ENCODE measurements at places on chromosomes 6 and 20.

DNA sequence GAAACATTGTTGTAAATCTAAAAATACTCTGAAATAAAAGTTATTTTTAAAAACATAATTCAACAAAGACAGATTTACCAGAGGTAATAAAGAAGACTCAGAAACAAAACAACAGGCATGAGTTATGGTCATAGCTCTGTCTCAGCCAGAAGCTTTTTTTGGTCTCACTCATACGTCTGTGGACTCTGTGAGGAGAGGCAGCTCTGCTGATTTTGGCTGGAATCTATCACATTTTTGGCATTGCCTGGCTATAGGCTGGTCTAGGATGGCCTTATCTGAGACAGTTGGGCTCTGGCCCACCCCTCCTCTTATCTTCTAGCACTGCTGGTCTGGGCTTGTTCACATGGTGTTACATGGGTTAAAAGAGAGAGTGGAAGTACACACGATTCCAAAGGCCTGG, 514.0 kb upstream of the BTBD3 start:
- no peak for DNase-seq

- DNase-seq: no peak
These were observed 350.5 kb downstream of the CDC5L start for GRCh38 chr6:44737829-44738528.

- DNase-seq: no peak
These were observed 6.9 kb upstream of the POM121L2 start for GRCh38 chr6:27318973-27319372.

- no peak for DNase-seq
These were observed 42.7 kb downstream of the RAMACL start for GRCh38 chr6:166543603-166544295.

DNA sequence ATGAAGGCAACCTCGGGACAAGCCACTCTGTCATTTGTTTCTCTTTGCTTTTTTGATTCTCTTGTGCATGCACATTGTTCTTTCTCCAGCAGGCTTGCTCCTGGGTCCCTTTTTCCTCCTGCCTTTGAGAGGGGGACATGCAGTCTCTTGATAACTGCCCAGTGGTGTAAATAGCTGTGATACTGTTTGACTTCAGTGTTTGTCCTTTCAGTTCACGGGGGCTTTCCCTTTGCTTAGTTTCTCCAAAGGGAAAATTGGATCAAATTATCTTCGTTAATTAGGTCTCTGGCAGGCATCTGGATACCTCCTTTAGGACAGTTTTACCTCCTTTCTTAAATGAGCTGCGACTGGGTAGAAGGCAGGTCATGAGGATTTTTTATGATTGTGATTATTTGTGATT, 41.5 kb downstream of the RALGAPB start:
- DNase-seq: no peak

- DNase-seq: no peak
These were observed 20.2 kb upstream of the MICA start for GRCh38 chr6:31383149-31383548.

- DNase-seq: no peak
These were observed 86.6 kb downstream of the CD40 start for GRCh38 chr20:46204594-46205186.

- no peak for DNase-seq
These were observed 4.5 kb upstream of the GPSM3 start for GRCh38 chr6:32196682-32197616.

GRCh38 chr6:169589293-169589692, 112.5 kb downstream of the WDR27 start:
- peak; percentile 21 for DNase-seq
